Natural killer cell treated with Interleukin-12 subunit alpha and Interleukin-12 subunit beta and Interleukin-15 and Interleukin-18, amount 100 ng/mL, for 72 hours (primary cell): ENCODE measurements at places on chromosomes 6 and 20. TPM values are rescaled to one million over a fixed set of nuclear protein-coding genes. Genes with fewer than 3 reads are reported as not detected.

Gene CD24
- not detected for total RNA-seq

Gene MMP24
- total RNA-seq, result not detected

DNA sequence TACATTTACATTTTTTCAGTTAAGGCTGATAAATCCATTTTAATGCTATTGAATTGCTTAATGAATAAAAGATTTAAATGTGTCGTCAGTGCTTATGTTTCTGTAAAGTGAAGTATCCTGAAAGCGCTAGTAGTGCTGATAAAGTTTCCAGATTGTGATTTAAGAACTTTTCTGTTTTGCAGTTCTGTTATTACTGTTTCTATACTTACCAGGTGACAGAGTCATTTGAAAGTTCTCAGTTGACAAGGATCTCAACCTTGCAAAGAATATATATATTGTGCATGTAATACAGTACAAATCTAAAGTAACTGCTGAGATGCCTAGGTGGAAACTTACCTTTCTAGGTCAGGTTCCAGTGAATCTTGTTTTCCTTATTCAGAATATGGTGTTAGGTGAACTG, 201.8 kb downstream of the ARID1B start:
- no peak for DNase-seq
- H3K36me3 ChIP-seq, result no peaks in the 10 kb centered on the region
- no peak overlapping the region for H3K4me3 ChIP-seq
- H3K27ac ChIP-seq, result no peak overlapping the region

GRCh38 chr6:108168090-108168463, 2.3 kb downstream of the NR2E1 start:
- H3K27ac ChIP-seq, result no peak overlapping the region
- DNase-seq, result no peak
- peaks cover 7% of the 10 kb centered on the region for H3K4me1 ChIP-seq
- peak overlapping the region; percentile 6 for H3K4me3 ChIP-seq
- H3K36me3 ChIP-seq, result no peaks in the 10 kb centered on the region
- peaks cover 72% of the 10 kb centered on the region for H3K27me3 ChIP-seq

Gene MCCD1
- total RNA-seq, result not detected
